ENCODE measurements at places on chromosomes 16 and 17.

DNA sequence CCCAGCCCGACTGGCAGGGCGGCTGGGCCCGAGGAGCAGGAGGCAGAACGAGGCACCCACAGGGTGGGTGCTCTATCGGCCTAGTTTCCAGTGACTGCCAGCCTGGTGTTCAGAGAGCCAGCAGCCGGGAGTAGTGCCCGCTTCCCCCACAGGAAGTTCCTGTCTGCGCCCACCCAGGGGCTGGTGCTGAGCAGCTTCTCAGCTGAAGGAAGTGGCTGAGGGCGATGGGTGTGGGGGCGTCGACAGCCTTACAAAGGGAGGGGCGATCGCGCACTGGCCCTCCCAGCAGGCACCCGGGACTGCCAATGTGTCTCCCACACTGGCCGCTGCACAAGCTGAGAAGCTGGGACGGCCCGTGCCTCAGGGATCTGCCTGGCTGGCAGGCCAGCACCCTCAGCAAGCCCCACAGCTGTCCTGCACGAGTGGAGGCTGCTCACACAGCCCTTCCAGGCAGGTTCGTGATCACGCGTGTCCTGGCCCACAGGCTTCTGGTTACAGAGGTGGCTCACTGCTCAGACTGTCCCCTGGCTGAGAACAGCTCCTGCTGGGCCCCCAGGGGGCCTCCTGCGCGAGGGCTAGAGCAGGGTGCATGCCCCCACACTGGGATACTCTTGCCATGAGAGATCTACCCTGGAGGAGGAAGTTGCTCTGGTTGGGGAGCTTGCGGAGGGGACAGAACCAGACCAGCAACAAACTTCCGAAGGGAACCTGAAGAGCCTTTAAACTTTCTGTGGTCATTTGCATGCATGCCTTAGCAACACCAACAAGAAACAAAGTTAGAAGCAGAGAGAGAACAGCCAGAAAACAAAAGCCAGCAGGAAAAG, 2.5 kb downstream of the RNF166 start:
- DNase-seq: peak; percentile 87

DNA sequence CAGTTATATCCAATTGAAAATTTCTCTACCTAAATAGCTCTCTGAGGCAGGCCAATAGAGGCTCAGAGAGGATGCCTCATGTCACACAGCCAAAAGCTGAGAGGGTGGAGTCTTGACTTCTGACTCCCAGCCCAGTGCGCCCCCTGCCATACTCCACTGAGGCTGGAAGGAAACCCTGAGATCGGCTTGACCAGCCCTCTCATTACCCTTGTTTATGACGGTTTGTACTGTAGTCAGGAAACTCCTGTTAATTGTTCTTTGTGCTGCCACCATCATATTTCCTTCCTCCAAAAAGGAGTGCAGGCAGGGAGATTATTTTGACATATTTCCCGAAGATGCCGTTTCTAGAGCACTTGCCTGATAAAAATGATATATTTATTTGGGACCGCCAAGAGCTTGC, 107.9 kb downstream of the AIPL1 start:
- DNase-seq: no peak

- DNase-seq: no peak
Observed at GRCh38 chr17:58889928-58890327, 134.3 kb downstream of the PPM1E start.

GRCh38 chr16:24348545-24349290, 92.6 kb downstream of the CACNG3 start:
- no peak for DNase-seq

DNA sequence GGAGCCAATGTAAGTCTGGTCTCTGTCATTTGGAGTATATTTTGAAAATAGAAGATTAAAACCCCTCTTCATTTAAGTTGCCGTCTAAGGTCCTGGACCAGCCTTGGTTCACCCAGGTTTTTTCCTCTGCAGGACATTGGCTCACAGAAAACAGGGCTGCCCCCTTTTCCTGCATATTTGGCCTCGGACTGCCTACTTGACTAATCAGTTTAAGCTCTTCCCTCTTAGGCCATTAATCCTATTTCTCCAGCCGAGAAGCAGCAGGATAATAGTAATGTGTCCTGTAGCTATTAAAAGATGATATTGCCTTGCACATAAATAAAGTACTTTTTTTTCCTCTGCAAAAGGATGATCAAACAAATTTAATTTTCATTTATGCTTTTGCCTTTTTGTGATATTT, 52.1 kb downstream of the PRKCA start:
- DNase-seq: no peak

DNA sequence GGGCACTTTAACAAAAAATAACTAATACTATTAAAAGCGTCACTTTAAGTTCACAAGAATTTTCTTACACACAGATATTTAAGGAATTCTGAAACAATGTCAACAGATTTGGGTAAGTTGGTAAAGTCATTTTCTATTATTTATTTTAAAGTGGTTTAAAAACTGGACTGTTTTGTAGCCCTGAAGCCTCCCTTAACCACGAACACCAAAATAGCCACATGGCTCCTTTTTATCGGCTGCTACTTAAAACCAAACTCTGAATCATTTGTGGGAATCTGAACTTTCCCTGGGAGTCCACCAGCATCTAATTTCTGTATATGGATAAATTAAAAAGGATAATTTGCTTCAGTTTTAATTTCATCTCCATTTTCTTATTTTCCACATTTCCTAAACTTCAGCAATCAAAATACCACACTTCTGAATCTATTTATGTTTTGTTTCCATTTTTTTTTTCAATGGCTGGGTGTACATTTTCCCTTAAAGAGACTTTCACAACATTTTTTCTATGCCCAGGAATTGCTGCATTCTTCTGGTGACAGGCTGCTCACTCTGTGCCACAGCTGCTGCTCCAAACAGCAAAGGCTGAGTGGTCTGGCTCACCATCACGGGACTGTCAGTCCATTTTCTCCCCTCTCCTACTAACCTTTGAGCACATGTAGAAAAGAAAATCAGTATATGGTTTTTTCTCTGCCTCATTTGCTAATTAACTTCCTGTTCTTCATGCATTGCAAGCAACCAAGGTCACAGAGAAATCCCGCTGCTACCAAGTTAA, 255.5 kb upstream of the KCNJ16 start:
- no peak for DNase-seq

All from Peyer's patch (tissue), 4 donors.